Left kidney (tissue), 8 donors: ENCODE measurements at places on chromosomes 5 and 9. TPM values are rescaled to one million over a fixed set of nuclear protein-coding genes. Genes with fewer than 3 reads are reported as not detected.

ADRA1B gene
- polyA plus RNA-seq = 2.6 TPM

PTPN3 gene
- polyA plus RNA-seq = 60.7 TPM

RANBP17 gene
- 22.3 TPM for polyA plus RNA-seq

KLF9 gene
- polyA plus RNA-seq = 8.7 TPM

DDX4 gene
- 0.12 TPM for polyA plus RNA-seq

SPATA31C1 gene
- polyA plus RNA-seq = 0.58 TPM

HACD4 gene
- polyA plus RNA-seq = 3.6 TPM

C6 gene
- 3.6 TPM for polyA plus RNA-seq

TMEM232 gene
- 7.3 TPM for polyA plus RNA-seq
